BJ (cell line): ENCODE measurements at places on chromosomes 11 and 22.

GRCh38 chr11:59188954-59189353, 17.0 kb downstream of the DTX4 start:
- no peak for DNase-seq

DNA sequence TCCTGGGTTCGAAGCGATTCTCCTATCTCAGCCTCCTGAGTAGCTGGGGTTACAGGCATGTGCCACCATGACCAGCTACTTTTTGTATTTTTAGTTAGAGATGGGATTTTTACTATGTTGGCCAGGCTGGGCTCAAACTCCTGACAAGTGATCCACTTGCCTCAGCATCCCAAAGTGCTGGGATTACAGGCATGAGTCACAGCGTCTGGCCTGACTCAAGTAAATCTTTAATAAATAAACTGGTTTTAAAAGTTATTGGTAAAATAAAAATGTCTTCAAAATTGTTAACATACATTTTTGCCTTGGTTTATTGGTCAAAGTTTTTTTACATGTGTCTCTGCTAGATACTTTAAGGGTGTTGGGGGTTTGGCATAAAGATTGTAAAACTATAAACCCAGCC, 7.3 kb upstream of the PES1 start:
- DNase-seq = no peak

DNA sequence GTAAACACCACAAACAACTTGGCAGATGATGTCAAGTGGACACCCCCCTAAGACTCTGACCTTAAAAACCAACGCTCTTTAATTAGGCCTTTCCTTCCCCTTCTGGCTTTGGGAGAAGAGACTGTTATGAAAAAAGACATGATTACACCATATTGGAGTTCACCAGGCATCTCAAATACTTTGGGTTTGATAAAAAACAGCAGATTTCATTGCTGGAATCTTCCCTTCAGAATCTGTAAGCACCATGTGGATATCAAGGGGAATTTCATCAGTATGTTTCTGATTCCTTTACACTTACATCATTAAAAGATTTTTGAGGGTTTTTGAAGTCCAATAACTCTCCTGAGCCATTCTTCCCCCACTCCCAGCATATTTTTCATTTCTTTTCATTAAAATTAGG, 85.6 kb downstream of the KIRREL3 start:
- DNase-seq = peak; percentile 85

- DNase-seq = no peak
Measured at GRCh38 chr11:75432911-75433321, at the start of gene KLHL35. TSS of gene KLHL35 (minus strand) at chr11:75433203. CDS start at chr11:75430629, 2,574 bp downstream.

- peak; percentile 26 for DNase-seq
Measured at GRCh38 chr11:64723117-64723906, at the start of gene NRXN2. TSS of gene NRXN2 (minus strand) at chr11:64723197. CDS start at chr11:64713699, 9,498 bp downstream.
